ENCODE measurements at places on chromosomes 7 and 10.

GRCh38 chr7:112995059-112995824 lies 91.4 kb downstream of the GPR85 start:
- no peak for DNase-seq

DNA sequence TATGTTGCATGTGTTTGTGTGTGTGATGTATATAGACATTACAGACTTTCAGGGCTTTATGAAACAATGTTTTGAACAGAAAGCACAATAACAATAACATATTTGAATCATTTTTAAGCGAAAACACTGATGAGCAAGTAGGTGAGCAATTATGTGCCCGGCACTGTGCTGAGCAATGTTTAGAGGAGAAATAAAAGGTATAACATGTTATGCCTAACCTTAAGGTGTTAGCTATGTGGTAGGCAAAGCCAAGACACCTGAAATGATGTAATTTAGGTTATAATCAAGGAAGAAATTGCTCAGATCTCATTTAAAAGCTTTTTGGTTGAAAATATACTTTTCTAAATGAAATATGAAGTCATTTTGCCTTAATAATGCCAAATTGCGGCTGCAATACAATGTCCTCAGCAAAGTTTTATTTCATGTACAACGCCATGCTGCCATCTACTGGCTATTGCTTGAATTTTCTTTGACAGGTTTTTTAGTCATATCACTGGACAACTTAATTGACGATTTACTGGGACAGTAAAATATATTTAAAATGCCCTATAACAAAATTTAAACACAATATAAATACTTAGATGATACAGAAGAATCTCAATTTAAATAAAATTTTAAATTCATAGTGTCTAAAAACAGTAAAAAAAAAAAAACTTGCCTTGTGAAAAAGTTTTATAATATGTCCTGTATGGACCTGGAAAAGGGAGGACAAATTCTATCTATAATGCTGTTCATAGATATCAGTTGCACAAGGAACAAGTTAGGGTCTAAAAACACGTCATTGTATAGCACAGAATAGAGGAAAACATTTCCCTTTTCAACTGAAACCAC lies 131.1 kb upstream of the CDK1 start:
- DNase-seq, result peak; percentile 12

DNA sequence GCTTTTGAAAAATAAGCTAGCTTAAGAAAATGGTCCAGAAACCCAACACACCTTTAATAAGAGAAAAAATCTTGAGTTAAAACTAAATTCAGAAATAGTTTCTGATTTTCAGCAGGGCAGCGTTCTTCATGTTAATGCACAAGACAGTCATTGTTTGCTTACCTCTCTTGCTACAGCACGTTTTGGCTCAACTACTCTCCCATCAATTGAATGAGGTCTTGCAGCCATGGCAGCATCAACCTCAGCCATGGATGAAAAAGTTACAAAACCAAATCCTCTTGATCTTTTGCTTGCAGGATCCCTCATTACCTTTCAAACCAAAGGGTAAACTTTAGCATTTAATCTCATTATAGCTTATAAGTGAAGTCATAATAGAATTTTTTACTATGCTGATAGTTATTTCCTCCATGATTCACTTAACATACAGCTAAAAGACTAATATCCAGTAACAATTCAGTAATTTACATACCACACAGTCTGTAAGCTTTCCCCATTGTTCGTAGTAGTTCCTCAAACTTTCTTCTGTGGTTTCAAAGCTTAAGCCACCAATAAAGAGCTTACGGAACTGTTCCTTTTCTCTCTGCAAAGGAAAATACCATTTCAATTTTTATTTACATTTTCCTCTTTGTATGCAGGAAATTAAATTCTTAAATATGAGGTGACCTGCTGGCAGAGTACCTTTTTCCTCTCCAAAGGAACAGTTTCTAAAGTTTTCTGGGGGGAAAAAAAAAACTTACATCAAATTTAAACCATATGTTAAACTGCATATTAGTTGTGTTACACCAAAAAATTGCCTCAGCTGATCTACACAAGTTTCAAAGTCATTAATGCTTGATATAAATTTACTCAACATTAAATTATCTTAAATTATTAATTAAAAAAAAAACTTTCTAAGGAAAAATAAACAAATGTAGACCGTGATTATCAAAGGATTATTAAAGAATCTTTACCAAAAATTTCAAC lies 3.1 kb downstream of the HNRNPA2B1 start:
- no peak for DNase-seq

DNA sequence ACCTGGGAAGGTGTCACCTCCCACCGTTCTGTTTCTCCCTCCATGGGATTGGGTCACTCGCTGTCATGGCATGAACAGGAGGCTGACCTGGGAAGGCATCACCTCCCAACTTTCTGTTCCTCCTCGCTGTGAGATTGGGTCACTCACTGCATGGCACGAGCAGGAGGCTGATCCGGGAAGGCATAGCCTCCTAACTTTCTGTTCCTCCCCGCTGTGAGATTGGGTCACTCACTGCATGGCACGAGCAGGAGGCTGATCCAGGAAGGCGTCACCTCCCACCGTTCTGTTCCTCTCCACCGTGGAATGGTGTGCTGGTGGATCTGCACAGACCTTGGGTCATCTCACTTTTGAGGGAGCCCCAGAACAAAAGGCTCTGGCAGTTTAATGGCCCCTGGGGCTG lies 239.2 kb upstream of the PRKCQ start:
- DNase-seq, result no peak

DNA sequence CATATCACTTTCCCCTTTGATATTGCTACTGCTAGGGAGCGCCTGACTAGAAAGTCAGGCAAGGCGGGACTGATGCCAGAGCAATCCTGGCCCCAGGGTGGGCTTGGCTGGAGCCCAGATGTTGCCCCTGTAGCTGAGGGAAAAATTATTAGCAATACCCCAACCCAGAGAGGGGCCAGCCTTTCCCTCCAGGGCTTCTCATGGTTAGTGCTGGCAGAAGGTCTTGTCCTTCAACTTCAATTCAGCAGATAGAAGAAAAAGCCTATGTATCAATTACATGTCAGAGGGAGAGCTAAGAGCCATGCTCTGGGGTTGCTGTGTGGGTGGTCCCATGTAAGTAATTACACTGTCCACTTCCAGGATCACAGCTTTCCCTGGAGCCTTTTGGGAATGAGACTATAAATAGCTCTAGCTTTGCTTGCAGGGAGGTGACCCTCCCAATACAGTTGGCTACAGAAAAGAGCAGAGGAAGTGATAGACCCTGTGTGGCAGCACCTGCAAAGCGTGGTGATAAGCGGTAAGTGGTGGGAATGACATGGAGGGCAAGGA lies 579.1 kb downstream of the CCSER2 start:
- DNase-seq, result no peak

DNA sequence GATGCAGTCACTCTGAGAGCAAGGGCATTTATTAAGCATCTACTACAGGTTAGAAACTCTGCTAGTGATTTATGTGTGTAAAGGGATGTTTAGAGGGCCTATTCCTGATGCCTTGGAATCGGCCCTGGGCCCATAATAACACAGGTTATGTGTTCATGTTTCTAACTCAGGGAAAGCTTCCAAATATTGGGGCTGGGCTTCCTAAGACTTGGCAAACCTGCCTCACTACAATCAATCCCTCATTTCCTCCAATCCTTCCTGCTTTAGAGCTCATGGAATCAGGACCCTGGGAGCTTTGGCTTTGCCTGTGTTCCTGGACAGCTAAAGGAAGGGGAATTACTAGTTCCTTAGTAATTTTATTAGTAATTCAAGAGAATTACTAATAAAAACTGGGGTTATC lies 148.8 kb downstream of the HIBADH start:
- no peak for DNase-seq

DNA sequence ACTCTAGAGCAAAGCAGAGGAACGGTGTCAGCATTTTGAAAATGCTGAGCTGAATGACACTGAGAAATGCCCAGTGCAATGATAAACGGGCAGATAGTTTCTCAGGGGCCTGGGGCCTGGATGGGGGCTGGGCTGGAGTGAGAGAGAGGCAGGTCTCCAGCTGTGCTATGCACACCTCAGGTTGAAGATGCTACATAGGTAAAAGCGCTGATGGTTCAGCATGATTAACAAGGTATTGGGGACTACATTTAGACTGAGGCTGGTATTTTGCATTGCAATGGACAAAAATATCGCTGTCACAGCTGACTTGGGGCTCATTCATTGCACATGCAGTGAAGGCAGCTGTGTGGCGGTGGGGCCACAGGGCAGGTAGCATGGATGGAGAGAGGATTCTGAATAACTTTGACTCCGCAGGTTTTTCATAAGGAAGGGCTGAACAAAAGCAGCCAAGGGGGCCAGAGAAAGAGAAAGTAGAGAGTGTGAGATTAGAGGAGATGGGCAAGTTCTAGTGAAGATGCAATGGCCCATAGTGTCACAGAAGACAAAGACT lies 290.8 kb upstream of the ZNF32 start:
- no peak for DNase-seq

DNA sequence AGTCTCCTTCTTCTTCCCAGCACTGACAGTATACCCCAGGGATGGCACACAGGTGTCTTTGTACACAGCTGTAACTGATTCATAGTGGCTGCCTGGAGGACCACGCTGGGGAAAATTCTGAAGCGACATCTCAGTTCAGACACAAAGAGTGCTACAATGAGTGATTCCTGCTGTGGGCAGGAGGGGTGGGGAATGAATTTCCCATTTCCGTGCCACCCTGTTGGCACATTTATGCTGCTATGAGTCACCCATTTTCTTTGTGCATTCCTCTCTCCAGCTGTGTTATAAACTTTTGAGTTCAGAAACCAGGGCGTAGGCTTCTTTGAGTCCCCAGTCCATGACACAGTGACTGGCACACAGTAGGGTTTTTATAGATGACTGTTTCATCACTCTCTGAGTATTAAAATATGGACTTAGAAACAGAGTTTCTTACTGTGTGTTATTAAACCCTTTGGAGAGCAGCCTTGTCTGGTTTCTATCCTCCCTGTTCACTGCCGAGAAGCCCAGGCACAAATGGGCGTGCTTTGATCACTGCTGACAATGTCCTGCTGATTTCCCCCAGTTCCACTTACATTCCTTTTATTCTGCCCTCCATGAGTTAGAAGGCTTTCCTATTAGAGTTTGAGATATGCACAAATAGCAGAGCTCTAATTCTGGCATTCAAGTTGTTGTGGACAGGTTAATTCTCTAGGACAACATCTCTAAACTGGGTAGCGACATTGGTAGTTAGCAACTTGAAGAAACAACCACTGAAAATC lies 24.0 kb upstream of the NPS start:
- no peak for DNase-seq

DNA sequence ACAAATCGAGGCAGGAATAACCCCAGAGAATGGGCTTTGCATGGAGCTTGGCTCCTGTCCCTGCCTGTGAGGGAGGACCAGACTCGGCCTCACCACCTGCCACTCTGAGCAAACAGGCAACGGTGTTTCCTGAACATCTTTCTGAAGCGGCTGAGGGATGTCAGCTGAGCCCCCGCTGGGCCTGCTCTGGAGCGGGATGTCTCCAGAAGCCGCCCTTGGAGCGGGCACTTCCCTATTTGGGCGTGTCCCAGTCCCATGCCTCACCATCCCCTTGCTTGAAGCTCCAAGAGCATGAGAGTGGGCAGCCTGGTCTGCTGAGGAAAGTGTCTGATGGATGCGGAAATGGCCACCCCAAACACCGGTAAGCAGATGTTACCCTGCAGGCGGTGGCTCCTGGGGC lies 10.2 kb downstream of the ALKBH4 start:
- DNase-seq, result no peak

- DNase-seq, result no peak
Measured at GRCh38 chr10:31977440-31978155, 49.0 kb upstream of the ARHGAP12 start.

DNA sequence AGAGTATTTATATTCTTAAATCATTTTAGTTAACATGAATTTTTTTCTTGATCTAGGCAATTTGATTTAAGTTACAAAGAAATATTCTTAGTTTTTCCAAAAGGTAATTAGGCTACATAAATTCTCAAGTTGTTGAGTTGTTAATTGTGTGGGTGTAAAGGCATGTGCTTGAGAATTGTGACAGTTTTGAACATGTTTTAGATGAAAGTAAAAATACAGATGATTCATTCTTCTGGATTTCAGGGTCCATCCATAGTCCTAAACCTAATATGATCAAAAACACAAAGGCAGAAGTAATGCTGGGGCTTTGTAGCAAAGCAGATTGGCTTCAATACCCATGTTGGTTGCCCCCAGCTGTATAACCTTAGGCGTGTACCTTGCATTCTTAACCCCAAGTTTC lies 127.9 kb downstream of the CPED1 start:
- no peak for DNase-seq

DNA sequence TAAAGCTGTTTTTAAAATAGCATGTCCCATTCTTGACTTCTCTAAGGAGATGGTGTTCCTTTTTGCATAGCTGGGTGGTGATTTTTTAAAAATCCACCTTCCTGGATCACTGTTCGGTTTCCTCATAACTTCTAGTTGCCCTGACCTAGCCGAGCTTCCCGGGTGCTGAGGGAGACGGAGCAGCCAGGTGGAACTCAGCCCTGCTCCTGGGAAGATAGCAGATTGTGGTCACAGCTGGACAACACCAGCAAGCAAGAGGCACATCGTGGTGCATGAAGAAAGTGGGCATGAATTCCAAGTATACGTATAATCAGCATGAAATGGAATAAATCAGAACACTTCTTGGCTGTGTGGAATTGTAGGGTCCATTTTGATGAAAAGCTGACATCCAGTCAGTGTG lies 73.5 kb upstream of the RSU1 start:
- DNase-seq, result no peak

DNA sequence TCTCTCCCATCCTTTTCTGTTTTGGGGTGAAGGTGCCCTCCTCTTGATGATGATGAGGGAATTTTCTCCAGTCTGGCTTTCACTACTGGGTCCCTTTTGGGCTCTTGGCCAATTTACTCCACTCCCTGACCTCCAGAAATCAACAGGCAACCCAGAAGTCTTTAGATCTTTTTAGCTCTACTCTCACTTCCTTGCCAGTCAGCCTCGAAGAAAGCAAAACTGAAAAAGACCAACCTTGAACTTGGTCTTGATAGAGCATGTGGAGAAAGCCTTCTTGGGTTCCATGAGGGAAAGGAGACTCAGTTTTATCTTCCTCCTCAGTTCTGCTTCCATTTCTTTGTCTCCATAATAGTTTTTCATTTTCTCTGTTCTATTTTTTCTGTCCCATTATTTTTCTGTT lies 91.4 kb upstream of the NPVF start:
- no peak for DNase-seq

- DNase-seq, result no peak
Measured at GRCh38 chr10:15059914-15060313, 16.2 kb downstream of the OLAH start.

Measured in activated gamma-delta T cell treated with anti-CD3 and anti-CD28 coated beads, Interleukin-2, amount 50 U/mL, for 16 hours (primary cell).